HEK293T (cell line): ENCODE measurements at places on chromosomes 4 and X.
A peak's percentile ranks its signal among the peaks of the same experiment; 100 is the strongest.

- no peak for DNase-seq
These were observed 702.5 kb downstream of the ARAP2 start for GRCh38 chr4:35541888-35542213.

DNA sequence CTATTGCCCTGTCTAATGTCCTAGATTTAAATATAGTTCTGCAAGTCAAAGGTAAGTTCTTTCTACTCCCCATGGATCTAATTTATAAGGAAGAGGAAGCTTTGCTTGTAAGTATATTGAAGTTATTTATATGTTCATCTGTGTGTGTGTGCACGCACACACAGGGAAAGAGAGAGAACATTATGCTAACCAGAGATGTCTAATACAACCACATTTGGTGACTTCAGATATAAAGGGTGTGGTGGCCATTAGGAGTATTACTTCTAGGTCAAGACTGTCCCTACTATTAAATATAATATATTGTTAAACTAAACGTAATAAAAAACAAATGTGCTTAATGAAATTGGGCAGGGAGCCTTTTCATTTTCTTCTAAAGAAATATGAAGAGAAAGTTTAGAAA, 4.1 kb downstream of the DCK start:
- DNase-seq = no peak

GRCh38 chrX:9352694-9353411, 112.0 kb upstream of the TBL1X start:
- DNase-seq = no peak

- no peak for DNase-seq
These were observed 437.9 kb upstream of the MAOA start for GRCh38 chrX:43218198-43218597.

DNA sequence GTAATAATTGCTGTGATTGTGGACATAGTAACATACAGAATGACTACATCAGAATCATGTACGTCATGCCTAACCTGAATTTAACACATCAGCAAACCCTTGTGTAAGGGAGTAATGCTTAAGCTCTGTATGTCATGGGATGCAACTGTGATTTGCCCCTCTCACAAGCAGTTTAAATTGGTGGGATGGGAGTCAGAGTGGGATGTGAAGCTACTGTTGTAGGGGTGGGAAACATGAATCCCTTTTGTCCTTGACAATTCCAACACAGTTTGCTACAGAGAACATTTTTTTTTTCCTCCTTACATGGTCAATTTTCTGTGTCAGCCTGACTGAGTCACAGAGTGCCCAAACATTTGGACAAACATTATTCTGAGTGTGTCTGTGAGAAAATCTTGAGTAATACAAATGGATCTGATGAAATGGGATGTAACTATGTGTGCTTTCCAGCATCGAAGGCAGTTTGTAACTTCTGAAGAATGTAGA, 392.8 kb downstream of the GPM6A start:
- no peak for DNase-seq

- peak; percentile 30 for DNase-seq
These were observed 34.0 kb upstream of the GYPA start for GRCh38 chr4:144174401-144175067.
